Effector memory CD4-positive, alpha-beta T cell (primary cell): ENCODE measurements at places on chromosomes 1 and 21.

DNA sequence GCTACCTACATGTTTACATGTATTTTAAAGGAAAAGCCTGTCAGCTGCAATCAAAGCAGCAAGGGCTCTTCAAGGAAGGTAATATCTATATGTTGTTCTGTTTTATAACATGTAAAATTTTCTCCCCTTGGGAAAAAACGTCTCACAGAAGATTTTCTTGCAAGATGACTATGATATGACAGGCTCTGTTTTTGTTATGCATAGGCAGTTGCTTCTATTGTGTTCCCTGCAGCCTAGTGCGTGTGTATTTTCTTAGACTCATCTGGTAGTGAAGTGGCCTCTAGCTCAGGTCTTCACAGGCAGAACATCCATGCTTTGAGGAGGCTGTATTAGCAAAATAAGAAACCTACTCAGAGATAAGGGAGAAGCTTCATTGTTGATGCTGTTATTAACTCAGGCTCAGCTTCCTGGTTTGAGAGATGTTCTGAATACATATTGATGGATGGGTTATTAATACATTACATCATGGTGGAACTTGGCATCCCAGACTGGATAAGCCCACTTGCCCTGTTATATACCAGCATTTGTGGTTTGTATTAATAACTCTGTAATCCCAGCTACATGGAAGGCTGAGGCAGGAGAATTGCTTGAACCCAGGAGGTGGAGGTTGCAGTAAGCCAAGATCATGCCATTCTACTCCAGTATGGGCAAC, 35.8 kb downstream of the LAMC1 start:
- DNase-seq, result no peak

DNA sequence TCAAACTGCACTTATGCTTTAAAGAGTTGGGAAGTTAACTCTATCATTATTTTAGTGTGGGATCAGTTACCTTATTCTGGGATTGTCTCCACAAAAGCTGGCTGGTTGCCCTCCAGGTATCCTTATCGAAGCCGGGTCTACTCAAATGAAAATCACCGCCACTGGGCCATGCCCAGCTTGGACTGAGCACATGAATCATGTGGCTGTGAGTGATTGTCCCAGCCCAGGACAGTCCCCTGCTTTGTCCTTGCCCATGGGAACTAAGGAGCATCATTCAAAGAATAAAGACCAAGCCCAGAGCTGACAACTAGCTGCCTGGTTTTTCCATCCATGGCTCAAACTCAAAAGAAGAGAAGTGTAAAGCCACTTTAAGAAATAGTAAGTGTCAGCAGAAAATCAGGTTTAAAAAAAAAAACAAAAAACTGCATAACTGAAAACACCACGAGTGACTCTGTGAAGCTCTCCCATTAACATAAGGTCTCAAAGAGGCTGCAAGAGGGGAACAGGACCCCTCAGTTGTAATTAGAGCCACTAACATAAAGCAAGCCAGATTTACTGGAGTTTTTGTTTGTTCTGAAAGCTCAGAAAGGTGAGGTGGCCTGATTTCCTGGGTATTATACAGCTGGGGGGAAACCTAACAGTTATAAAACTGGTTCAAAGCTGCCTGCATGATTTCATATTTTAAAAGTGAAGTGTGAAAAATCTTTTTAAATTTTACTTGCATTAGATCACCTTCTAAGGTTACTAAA, 91.5 kb downstream of the KIF14 start:
- DNase-seq, result no peak

GRCh38 chr21:20591284-20591683, 406.9 kb upstream of the NCAM2 start:
- no peak for DNase-seq

DNA sequence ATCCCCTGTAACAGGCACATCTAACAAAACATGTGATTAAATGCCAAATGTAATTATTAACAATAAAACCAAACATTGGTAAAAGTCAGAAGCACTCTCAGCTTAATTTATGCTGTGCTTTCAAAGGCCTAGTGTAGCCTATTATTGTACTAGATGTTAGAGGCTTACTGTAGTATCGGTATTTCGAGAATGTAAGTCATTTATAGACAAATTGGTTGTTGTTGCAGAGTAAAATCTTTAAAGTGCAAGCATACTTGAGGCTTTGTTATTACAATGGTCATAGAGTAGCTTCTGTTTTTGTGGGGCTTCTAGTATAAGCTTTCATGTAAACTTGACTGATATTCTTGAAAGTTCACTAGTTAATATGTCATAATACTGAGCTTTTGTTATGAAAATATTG, 965.8 kb downstream of the PLA2G4A start:
- no peak for DNase-seq

- no peak for DNase-seq
Measured at GRCh38 chr1:227895828-227896685, 51.7 kb downstream of the WNT9A start.

DNA sequence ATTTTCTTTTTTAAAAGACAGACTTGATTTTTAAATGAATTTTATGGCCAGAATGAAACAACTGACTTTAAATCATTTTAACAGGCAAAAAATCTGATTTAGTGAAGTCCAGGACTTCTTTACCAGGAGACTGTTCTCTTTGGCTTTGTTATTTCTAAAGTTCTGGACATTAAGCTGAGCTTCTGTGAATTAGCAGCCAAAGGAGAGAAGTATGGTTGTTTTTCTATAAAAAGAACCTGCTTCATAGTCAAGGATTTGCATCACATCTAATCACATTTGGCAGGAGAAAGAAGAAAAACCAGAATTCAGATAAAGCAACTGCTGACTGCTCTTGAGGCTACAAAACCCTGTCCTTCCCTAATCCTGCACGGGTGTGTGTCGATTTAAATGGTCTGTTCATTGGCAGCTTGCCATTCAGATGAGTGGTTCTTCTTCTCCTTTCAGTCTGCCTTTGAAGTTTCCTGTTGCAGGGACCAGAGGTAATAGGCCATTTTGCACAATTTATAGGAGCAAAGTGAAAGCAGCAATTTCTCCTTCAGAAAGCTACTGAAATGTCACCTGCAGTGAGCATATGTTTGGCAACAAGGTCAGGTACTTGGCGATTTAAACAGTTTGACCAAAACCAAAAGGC, 215.4 kb downstream of the OLFM3 start:
- DNase-seq, result no peak

- no peak for DNase-seq
Measured at GRCh38 chr1:183847641-183848040, 42.7 kb downstream of the RGL1 start.

DNA sequence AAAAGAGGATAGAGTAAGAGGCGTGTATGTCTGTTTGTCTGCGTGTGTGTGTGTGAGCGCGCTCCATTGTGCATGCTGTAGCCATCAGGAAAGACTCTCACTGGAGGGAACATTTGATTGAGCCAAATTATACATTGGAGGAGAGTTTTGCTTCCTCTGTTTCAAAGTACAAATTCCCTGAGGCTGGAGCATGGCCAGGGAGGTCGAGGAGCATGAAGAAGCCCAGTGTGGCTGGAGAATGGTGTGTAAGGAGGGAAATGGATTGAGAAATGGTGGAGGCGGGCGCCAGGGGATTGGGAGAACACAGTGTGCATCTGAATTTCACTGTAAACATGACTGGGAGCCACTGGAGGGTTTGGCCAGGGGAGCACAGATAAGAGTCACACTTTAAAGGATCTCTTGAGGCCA, 22.1 kb upstream of the EFNA1 start:
- no peak for DNase-seq
